ENCODE measurements at places on chromosomes 12 and 14. TPM values are rescaled to one million over a fixed set of nuclear protein-coding genes. Genes with fewer than 3 reads are reported as not detected.

The LRCOL1 gene
- total RNA-seq: not detected

The NXPH4 gene
- total RNA-seq: 4.5 TPM

GRCh38 chr14:104680056-104680805 lies 9.2 kb upstream of the INF2 start:
- DNase-seq: no peak

DNA sequence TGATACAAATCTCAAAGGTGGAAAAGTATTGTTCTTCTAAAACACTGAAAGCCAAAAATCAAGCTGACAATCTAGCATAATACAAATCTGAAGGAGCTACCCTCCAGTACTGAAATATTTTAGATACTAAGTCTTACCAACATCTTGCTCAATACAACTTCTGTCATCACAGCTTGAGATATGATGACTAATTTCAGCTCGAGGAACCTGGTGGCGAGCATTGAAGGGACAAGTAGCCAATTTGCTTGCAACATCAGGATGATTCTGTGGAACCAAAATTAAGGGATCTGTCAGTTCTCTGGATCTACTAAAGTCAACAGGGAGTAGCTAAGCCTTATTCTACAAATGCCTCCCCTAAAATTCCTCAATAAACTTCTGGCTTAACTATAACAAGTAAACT lies 10.4 kb downstream of the GTSF1 start:
- DNase-seq: no peak

Measured in GM23338 (cell line).